EL (cell line): ENCODE measurements at places on chromosomes 16 and 17.

GRCh38 chr16:59058250-59058649 is 324.1 kb upstream of the GOT2 start:
- no peak for DNase-seq

- DNase-seq: no peak
Observed at GRCh38 chr16:27722892-27723450, 173.0 kb downstream of the KATNIP start.

GRCh38 chr17:61443475-61443882 is 8.7 kb upstream of the TBX4 start:
- no peak for DNase-seq

DNA sequence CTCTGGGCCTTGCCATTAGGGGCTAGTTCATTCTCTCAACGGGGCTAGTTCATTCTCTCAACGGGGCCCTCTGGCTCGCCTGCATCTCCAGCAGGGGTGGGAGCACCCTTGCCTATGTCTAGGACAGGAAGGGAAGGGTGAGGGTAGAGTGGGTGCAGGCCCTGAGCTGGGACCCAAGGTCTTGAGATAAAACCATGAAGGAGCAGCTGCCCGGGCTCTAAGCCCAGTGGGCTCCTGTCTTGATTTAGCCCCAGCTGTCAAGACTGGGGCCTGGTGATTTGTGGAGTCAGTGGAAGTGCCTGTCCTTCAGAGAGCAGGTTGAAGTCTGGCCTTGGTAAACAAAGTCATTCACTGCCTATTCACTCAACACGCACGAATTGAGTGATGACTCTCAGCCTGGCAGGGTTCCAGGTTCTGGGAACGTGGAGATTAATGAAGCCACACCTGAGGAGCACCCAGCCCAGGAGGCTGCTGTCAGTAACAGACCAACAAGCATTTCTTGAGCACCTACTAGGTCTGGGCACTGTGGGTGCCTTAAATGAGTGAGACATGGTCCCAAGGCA is 35.4 kb downstream of the WNT3 start:
- DNase-seq: no peak

- peak; percentile 62 for DNase-seq
Observed at GRCh38 chr16:47143677-47144558, at the start of gene NETO2. Gene NETO2 (minus strand): TSS chr16:47143945. CDS start chr16:47143612, 333 bp downstream.

- peak; percentile 96 for DNase-seq
Observed at GRCh38 chr16:22206013-22206841, at the start of gene EEF2K. Gene EEF2K (plus strand): TSS chr16:22206278. CDS start chr16:22225730, 19,452 bp downstream.

DNA sequence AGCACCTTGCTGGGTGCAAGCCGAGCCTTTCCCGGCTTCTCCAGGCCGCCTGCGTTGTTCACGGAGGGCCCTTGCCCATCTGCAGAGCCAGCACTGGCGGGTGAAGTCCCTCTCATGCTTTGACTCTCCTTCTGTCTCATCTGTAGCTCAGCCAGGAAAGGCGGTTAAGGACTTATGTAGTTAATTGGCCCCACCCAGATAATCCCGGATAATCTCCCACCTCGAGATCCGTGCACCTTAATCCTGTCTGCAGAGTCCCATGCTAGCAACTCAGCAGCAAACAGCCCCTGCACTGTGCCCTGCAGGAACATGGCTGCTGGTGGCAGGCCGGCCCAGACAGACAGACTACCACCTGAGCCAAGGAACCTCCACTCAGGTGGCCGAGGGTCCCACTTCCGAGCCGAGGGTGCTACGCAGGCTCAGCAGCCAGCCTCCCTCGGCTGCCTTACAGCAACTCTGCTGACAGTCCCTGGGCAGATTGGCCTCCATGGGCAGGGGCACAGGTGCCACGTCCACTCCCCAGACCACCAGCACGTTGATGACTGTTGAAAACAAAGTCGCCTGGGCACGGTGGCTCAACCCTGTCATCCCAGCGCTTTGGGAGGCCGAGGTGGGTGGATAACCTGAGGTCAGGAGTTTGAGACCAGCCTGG is 16.9 kb downstream of the RAB40C start:
- no peak for DNase-seq
